ENCODE measurements at places on chromosomes 4 and X. TPM values are rescaled to one million over a fixed set of nuclear protein-coding genes. Genes with fewer than 3 reads are reported as not detected.

OTC gene
- not detected for total RNA-seq

MFAP3L gene
- total RNA-seq: 6.5 TPM

FANCB gene
- 3.3 TPM for total RNA-seq

ZNF732 gene
- total RNA-seq: 1.7 TPM

FABP2 gene
- not detected for total RNA-seq

TNIP3 gene
- total RNA-seq: 1.6 TPM

GLRA2 gene
- not detected for total RNA-seq

PPARGC1A gene
- total RNA-seq: 10.2 TPM

MAOB gene
- 0.24 TPM for total RNA-seq

STK26 gene
- 6.8 TPM for total RNA-seq

TMEM144 gene
- 2.6 TPM for total RNA-seq

SPATA4 gene
- not detected for total RNA-seq

AR gene
- total RNA-seq: 6.8 TPM

GUCY1B1 gene
- total RNA-seq: 5.5 TPM

PDLIM3 gene
- total RNA-seq: 0.12 TPM

PGM2 gene
- 13.0 TPM for total RNA-seq

FAM199X gene
- total RNA-seq: 19.8 TPM

ZNF518B gene
- total RNA-seq: 49.3 TPM

DUSP9 gene
- not detected for total RNA-seq

LPAR4 gene
- total RNA-seq: 4.7 TPM

PHEX gene
- 0.24 TPM for total RNA-seq

PPBP gene
- not detected for total RNA-seq

LRCH2 gene
- total RNA-seq: 8.4 TPM

CENPVL1 gene
- not detected for total RNA-seq

MYL5 gene
- 19.8 TPM for total RNA-seq

RIPPLY1 gene
- total RNA-seq: not detected

PRMT9 gene
- total RNA-seq: 13.8 TPM

CFAP299 gene
- 1.6 TPM for total RNA-seq
